ENCODE measurements at places on chromosomes 16 and 17.

- no peak for DNase-seq
Measured at GRCh38 chr17:39208893-39209292, 8.8 kb downstream of the RPL19 start.

DNA sequence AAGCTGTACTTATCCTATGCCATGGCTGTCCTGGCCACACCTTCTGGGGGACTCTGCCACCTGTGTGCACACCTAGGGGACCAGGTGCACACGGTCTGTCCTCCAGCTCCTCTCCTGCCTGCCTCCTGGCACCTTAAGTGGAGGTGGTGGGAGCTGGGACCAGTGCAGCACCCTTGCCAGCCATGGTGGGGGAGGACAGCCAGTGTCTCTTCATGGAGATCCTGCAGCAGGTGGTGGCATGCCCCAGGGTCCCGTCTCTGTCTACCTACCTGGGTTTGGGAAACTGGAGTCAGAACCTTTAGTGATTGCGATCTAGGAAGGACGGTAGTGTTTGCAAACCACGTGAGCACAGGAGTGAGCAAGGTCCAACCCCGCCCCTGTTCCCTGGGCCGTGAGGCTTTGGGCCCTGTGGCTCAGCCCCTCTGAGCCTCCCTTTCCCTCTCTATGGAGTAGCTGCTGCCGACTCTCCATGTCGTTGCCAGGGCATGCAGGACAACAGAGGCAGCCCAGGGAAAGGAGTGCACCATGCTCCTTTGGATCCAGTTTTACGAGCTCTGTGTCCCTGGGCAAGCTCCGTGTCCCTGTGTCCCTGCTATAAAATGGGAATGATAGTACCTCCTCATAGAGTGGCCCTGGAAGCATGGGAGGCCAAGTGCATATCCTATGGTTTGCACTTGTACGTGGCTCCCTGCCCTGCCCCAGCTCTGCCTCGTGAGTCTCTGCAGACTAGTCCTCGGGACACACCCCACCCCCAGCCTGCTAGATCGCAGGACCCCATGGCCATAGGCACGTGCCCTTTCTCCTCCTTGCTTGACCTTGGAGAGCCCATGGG, 7.1 kb downstream of the ADGRG1 start:
- no peak for DNase-seq

DNA sequence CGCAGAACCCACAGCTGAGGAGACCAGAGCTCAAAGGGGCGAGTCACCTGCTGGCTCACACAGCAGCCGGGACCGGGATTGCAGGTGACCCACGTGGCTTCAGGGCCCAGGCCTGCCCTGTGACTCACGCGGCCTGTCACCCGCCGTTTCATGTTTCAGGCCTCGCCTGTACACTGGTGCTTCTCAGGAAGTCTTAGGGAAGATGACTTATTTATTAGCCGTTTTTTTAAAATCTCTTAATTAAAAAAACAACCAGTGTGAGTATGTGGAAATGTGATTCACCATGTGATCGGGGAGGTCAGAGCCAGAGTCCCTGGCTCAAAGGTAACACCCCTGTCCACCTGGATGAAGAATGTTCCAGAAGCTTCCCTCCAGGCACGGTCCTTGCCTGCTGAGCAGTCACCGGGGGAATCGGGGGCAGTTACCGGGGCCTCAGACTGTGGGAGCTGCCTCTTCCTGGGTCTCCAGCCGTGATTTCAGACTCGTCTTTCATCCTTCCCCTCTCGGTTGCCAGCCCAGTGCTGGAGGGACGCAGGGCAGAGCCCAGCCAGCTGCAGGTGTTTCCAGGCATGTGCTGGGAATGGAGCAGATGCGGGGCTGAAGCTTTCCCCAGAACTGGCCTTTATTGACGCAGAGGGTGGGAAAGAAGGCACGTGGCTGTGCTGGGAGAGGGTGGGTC, 49.3 kb downstream of the CMIP start:
- peak; percentile 37 for DNase-seq

DNA sequence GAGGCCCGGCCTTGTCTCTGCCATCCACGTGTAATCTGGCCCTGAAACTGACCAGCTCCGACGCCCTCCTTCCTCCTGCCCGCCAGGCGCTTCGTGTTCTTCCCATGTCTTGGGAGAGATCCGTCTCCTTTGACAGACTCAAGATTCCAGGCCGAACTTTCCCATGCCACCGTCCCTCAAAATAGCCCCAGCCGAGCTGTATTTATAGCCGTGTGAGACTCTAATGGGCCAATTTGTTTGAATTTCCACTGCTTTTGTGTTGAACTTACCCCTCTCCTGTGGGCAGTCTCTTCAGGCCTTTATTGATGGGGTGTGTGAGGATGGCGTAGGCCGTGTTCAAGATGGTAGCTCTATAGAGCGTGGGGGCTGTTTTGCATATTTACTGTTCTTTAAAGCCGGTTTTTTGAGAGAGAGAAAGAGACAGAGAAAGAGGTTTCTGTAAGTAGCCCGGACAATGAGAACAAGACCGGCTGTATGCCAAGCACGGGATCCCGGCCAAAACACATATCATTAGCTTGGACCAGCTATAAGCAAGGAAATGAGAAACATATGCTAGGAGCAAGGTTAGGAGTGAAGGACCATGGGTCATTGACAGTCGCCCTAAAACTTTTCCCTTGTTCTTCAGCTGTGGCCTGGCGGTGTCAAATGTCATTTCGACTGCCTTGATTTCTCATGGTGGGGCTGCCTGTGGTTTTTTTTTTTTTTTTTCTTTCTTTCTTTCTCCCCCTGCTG, 124.5 kb upstream of the ZFHX3 start:
- peak; percentile 81 for DNase-seq

DNA sequence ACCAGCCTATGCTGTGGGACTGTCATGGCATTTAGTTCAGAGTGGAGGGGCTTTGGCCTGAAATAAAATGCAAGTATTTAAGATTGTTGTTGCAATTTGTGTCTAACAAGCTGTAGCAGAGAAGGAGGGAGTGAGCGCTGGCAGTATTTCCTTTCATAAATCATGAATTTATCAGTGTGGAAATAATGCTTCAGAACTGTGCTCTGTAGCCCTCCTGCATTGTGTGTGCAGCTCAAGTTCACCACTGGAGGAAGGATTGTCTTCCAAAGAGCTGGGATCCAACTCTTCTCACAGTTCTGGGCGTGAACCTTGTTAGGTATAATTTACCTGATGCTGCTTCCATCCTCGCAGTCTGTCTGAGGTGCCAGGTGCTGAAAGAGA, 15.1 kb downstream of the SNX11 start:
- DNase-seq = no peak

DNA sequence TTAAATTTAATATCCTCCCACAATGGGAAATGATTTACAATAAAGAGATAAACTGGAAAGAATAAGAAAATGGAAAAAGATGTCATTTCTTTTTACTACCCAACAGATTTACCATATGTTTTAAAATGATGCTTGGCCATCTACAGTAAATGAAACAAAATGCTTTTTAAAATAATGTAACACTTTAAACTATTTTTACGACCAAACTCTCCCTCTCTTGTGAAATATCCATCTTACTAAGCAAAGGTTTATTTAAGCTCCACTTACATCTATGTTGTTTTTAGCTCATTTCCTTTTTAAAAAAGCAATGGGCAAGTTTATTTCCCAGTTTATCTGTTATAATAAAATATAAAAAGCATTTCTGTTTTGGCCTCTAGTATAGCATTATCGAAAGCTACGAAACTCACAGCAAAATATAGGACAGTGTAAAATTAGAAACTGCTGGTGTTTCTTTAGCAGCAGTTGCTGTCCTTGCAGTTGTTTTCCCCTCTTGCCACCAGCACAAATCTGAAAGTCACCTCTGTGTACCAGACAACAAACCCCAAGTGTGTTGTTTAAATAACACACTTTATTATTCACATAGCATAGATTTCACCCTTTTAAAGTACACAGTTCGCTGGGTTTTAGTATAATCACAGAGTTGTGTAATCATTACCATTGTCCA, 195.1 kb downstream of the CDRT15L2 start:
- DNase-seq = no peak

DNA sequence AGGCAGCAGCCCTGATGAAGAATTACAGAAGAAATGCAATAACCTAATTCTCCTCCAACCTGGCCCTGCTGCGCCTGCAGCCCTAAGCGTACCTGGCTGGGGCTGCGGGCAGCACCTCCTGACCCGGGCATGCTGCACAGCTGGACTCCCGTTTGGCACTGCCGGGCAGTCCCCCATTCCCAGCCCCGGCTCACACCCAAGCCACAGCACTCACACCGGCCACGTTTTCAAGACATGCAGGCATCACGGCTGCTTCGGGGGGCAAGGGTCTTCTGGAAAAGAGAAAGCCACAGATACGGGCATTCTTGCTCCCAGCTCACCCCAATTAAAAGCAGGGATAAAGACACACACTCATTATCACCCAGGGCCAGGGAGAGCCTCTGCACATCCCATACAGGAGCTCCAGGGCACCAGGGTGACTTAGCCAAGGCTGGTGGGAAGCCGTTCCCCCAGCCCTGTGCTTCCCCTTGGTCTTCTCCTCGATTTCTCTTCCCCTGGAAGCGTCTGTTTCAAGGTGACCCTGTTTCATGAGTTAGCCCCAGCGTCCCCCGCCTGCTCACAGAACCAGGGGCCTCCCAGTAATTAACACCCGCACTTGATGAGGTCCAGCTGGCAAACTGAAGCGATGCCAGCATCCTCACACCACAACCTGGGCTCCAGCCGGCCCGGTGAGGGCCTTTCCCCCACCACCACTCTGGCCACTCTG, 216.7 kb downstream of the C16orf78 start:
- DNase-seq = no peak

GRCh38 chr17:75487351-75488070, 27.8 kb downstream of the CASKIN2 start:
- no peak for DNase-seq

GRCh38 chr17:40315206-40315605, 6.2 kb downstream of the RARA start:
- no peak for DNase-seq

DNA sequence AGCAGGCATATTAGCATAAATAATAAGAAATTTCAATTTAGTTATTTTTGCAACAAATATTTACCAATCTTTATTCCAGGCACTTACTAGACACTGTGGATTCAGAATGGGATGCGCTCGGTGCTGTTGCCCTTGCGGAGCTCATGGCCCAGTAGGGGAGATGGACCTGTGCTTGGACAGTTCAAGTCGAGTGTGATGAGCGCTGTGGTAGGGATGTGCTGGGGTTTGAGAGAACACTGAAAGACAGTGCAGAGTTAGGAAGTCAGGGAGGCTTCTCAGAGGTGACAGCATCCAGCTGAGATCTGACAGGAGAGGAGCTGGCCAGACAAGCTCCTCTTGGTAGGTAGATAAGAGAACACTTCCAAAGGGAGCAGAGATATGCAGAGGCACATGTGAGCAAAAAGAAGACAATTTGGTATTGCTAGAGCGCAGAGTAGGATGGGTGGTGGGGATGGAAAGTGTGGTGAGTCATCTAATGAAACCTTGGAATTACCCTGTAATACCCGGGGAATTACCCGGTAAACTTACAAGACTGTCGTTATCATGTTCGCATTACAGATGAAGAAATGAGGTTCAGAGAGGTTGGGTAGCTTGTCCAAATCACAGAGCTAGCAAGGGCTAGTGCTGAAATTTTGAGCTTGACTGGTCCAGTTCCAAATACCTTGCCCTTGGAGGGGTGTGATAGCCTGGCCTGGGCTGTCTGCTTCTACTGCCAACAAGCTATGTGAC, 298.1 kb upstream of the N4BP1 start:
- DNase-seq = no peak

- DNase-seq = no peak
Measured at GRCh38 chr16:68236137-68236825, 354 bp upstream of the ESRP2 start.

- no peak for DNase-seq
Measured at GRCh38 chr16:13154799-13155198, 253.4 kb downstream of the SHISA9 start.

- no peak for DNase-seq
Measured at GRCh38 chr16:1579214-1579613, 32.7 kb downstream of the IFT140 start.

Data from fibroblast of skin of left quadriceps (primary cell).